ENCODE measurements at places on chromosomes 11 and 22.
A peak's percentile ranks its signal among the peaks of the same experiment; 100 is the strongest.

- no peak for DNase-seq
These were observed 9.7 kb downstream of the MRTFA start for GRCh38 chr22:40626851-40627250.

DNA sequence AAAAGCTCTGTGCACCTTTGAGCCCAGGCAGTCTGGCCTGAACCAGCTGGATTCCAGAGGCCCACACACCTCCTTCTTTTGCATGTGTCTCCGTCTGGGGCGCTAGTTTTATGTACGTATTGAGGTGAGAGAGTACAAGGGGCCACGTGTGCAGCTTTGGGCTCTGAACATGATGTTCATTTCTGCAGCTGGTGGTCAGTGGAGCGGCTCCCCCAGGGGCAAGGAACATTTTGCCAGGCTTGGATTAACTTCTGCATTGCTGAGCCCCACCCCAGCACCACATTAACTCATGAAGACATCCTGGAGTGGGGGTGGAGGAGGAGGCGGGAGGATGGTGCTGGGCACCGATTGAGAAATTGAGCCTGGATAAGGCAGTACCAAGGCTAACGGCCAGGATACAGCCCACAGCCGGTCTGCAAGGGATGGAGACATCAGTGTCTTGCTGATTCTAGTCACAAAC lies 13.8 kb downstream of the USP2 start:
- DNase-seq, result peak; percentile 73

DNA sequence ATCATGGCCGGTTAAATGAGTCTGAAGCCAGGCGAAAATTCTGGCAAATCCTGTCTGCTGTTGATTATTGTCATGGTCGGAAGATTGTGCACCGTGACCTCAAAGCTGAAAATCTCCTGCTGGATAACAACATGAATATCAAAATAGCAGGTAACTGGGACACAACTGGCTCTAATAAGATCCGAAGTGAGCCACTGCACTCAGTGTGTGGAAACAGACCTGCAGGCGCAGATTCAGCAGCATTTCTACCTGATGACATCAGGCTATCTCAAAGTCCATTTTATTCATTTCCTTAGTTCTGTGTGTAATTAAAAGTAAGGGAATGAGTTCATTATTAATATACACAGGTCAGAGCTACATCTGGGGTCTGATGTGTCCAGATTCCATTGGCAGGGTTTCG lies 78.2 kb downstream of the PPP2R1B start:
- no peak for DNase-seq

DNA sequence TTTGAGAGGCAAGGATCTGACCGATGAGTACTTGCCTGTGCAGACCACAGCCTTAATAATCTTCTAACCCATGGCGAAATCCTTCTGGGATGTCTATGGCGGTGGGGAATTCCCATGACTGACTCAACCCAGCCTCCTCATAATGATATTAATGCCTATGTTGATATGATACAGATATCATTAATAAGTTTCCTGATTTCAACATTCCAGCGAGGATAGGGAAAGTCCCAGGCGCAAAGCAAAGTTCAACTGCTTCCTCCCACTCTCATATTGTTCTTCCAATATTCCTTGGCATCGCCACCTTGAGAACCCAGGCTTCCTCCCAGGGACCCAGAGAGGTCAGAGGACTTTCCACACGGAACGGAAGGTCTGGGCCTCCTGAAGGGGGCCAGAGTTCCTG lies 110.3 kb upstream of the TMEM45B start:
- DNase-seq, result no peak

DNA sequence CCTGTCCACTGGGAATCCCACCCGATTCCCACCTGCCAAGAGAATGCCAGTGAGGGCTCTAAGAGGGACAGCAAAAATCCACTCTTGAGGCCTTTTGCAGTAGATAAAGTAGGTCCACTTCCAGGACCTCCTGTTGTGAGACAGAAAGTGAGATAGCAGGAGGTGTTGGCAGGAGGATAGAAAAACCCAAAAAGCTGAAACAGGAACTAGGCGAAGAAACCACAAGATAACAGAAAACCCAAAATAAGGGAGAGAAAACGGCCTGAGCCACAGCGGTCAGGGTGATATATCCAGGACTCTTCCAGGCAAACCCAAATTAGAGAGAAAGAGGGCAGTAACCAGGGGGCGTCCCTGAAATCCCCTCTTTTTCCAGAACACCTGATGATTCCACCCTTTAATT lies 79.7 kb upstream of the LINC01488 start:
- no peak for DNase-seq
